ENCODE measurements at places on chromosomes 1 and 21. TPM values are rescaled to one million over a fixed set of nuclear protein-coding genes. Genes with fewer than 3 reads are reported as not detected.

DNA sequence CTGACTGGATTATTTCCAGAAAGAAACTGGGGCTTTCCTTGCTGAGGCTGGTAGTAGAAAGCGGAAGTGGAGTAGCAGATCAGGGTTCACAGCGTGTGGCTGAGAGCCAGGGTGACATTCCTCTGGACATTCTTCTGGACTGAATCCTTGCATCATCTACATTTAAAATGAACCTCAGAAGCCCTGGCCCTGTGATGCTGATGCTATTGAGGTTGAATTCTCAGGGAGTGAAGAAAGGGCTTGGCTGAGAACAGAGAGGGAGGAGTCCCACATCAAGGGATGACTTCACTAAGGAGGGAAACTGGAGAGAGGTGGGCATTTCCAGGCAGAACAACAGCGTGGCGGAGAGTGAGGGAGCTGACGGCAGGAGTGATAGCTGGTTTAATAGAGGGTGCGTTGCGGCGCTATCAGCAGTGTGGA, 102.3 kb upstream of the LMO4 start:
- H3K27me3 ChIP-seq, result no peaks in the 10 kb centered on the region
- H3K36me3 ChIP-seq, result no peaks in the 10 kb centered on the region
- no peak overlapping the region for H3K4me3 ChIP-seq
- peaks cover 9% of the 10 kb centered on the region for H3K4me1 ChIP-seq

GRCh38 chr1:7657287-7658016, 113.6 kb upstream of the VAMP3 start:
- no peaks in the 10 kb centered on the region for H3K27me3 ChIP-seq
- no peak overlapping the region for H3K4me3 ChIP-seq

DNA sequence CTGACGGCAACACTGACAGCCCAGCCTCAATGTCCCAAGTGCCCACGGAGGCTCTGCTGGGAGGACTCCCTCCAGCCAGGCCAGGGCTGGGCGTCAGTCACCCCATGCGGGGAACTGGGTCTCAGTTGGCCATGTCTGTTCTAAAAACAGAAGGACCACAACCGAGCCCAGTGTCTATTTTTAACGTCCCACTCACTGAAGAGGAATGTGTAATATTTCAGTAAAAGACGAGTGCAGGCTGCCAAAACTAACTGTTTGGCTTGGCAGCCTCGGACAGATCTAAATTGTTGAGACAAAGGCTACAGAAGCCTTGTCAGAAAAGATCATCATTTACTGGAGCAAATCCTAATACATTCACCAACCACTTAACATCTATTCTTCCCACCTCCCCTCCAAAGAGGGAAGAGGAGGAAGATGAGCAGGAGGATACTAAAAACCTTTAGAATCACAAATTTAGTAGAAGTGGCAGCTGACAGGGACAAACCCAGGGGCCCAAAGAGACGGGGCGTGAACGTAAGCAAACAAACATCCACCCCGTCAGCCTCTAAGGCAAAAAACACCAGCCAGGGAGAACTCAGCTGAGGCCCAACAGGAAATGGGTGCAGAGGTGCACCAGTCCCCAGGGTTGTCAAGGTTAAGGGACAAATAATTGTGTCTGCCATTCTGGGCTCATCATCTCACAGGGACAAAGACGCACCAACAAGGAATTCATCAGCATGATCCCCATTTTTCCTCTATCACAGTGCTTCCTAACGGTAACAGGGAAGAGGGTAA, 18.7 kb downstream of the C1orf198 start:
- H3K4me1 ChIP-seq, result peaks cover 18% of the 10 kb centered on the region
- H3K4me3 ChIP-seq, result no peak overlapping the region
- H3K36me3 ChIP-seq, result peaks cover 12% of the 10 kb centered on the region
- peak overlapping the region; percentile 72 for H3K27ac ChIP-seq
- H3K27me3 ChIP-seq, result no peaks in the 10 kb centered on the region
- peak; percentile 91 for DNase-seq

DNA sequence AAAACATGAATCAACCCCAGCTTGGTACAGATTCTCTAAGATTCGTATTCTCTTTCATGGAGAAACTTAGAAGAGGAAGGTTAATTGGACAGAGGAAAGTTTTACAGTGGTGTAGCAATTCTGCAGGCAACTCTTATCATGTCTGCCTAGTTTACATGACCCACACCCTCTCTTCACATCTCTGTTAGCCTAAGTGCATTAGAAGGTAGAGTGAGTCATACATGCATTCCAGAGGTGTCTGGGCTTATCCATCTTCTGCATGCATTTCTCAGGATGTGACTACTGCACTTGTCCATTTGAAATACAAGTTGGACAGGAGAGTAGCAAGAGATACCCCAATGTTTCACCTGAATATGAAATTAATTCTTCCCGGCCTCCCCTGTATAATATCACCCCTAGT, 578.4 kb upstream of the NCAM2 start:
- no peaks in the 10 kb centered on the region for H3K27me3 ChIP-seq
- no peak for DNase-seq
- no peaks in the 10 kb centered on the region for H3K36me3 ChIP-seq
- no peaks in the 10 kb centered on the region for H3K4me1 ChIP-seq
- H3K4me3 ChIP-seq, result no peak overlapping the region
- no peak overlapping the region for H3K27ac ChIP-seq

- peak overlapping the region; percentile 29 for H3K27ac ChIP-seq
- peaks cover 17% of the 10 kb centered on the region for H3K4me1 ChIP-seq
- no peak overlapping the region for H3K4me3 ChIP-seq
These were observed 663.7 kb downstream of the ADGRL2 start for GRCh38 chr1:82464362-82465001.

DNA sequence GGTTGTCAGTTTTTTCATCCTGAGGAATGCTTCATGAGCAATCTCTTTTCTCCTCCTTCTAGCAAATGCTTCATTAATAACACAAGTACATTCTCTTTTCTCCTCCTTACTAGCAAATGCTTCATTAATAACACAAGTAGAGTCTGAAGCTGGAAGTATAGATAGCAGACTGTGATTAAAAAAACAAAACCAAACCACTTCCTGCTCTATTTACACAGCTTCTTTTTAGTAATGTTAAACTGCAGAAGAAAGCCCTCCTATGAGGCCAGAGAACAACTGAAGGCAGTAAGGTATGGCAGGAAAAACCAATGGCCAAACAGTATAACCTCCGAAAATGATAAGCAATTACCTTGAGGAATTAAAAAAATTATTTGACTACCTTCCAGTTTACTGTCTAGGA, 90.1 kb downstream of the ZSWIM5 start:
- no peaks in the 10 kb centered on the region for H3K36me3 ChIP-seq
- H3K4me1 ChIP-seq, result no peaks in the 10 kb centered on the region
- no peak for DNase-seq
- no peak overlapping the region for H3K27ac ChIP-seq

DNA sequence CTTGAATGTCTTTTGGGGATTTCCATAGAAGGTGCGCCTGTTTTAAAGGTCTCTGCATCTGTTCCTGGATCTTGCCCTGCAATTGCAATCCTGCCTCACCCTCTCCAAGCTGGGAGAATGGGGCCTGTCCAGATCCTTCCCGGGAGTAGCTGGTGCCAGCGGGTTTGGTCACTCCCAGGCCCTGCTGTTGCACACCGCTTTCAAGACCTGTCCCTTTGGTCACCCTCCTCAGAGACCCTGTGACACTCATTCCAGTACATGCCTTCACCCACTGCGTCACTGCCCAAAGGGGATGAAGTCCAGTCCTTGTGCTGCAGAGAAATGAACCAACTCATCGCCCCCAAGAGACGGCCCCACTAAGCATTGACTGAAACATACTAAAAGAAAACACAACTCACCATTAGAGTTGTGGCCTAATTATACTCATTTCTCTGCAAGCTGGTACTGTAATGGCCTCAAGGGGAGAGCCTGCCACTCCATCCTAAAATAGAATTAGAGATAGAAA, 1.9 kb upstream of the IRF2BP2 start:
- DNase-seq, result peak; percentile 78
- H3K4me1 ChIP-seq, result peaks cover 36% of the 10 kb centered on the region
- H3K4me3 ChIP-seq, result no peak overlapping the region

DNA sequence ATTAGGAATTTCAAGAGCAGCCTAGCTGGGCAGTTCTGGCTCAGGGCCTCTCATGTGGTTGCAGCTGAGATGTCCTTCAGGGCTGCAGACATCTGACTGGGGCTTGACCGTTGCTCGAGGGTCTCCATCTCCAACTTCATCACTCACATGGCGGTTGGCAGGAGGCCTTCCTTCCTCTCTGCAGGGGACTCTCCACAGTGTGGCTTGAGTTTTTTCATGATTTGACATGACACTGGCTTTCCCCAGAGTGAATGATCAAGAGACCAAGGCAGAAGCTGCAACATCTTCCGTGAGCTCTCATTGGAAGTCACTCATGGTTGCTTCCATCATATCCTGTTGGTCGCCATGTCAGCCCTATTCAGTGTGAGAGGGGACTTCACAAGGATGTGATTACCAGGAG, 74.6 kb downstream of the RUNX3 start:
- no peaks in the 10 kb centered on the region for H3K36me3 ChIP-seq
- H3K4me1 ChIP-seq, result no peaks in the 10 kb centered on the region
- H3K27me3 ChIP-seq, result no peaks in the 10 kb centered on the region
- no peak overlapping the region for H3K4me3 ChIP-seq

GRCh38 chr1:99374109-99374508, 109.8 kb downstream of the PLPPR4 start:
- no peaks in the 10 kb centered on the region for H3K36me3 ChIP-seq
- no peaks in the 10 kb centered on the region for H3K27me3 ChIP-seq
- no peak for DNase-seq
- H3K4me1 ChIP-seq, result no peaks in the 10 kb centered on the region

- no peaks in the 10 kb centered on the region for H3K27me3 ChIP-seq
- no peak overlapping the region for H3K4me3 ChIP-seq
- no peaks in the 10 kb centered on the region for H3K4me1 ChIP-seq
- DNase-seq, result no peak
These were observed 41.1 kb downstream of the PRKAA2 start for GRCh38 chr1:56686169-56686568.

DNA sequence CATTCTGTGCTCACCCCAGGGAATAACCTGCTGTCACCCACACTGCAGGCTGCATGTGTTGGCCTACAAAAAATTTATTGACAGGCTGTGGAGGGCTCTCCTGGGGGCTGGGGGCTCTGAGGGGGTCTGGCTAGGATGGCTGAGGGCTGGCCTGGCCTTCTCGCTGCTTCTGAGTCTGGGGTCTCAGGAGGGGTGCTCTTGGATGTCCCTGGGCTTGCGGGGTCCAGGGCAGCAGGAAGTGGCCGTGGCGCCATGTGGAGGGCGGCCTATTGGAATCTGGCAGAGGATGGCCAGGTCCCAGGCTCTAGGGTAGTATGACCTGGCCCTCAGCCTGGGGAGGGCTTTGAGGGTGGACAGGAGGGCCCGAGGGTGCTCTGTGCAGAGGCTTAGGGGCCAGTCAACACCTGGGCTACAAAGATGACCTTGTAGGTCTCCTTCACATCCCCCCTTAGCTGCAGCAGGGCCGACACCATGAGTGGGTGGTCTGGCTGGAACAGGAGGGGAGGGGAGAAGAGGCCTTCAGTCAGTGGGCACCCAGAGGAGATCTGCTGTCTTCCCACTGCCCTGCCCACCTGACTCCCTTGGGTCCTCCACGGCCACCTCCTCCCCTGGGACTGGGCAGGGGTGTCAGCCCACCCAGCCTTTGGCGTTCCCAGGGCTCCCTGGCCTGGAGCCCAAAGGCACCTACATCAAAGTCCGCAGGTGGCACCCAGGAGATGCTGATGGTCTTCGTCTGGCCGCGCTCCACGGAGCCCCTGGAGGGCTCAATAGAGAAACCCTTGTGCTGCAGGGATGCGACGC, 3.0 kb upstream of the TMEM52 start:
- no peak overlapping the region for H3K4me3 ChIP-seq
- no peak for DNase-seq
- H3K27me3 ChIP-seq, result peaks cover 4% of the 10 kb centered on the region
- H3K4me1 ChIP-seq, result peaks cover 19% of the 10 kb centered on the region
- no peaks in the 10 kb centered on the region for H3K36me3 ChIP-seq

DNA sequence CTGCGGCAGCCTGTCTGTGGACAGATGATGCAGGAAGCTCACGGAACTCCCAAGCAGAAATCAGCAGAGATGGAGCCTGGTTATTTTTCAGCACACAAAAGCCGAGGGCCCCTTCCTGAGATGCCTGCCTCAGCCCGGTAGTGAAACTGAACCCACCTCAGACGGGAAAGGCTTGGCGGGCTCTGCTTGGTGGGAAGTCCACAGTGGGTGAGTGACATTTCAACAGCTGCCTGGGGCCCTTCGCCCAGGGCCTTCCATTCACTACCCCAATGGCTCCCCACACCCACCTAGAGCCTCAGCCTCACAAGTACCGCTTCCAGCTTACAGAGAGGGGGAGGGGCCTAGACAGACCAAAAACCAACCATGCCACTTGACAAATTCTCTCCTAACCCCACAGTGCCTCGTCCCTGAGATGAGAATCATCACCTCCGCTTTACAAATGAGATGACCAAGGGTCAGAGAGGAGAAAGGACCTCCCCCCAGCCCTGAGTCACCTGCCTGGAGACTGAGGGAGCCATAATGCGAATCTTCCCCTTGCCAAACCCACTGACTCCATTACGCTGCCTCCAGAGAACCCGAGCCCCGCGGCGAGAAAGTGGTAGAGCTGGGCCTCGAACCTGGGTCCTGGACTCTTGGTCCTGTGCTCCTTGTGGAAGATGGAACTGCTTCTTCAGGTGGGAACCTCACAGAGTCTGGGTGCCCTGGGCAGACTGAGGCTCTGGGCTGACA, 3.4 kb upstream of the ECE1 start:
- no peak overlapping the region for H3K4me3 ChIP-seq
- H3K27me3 ChIP-seq, result no peaks in the 10 kb centered on the region
- no peak for DNase-seq
- peaks cover 95% of the 10 kb centered on the region for H3K4me1 ChIP-seq

DNA sequence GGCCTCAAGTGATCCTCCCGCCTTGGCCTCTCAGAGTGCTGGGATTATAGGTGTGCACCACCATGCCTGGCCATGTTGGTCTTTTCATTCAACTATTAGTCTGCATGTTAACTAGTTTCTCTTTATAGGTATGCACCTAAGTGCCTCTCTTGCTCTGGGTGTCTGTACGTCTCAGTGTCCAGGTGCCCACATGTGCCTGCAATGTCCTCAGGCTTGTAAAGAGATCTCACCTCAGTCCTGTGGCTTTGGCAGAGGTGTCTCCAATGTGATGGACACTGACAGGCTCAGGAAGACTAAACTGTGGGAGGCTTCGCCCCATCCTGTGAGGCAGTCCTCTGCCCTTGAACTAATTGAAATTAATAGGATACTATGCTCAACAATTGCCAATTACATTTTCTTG, 526.3 kb downstream of the PTPRU start:
- H3K36me3 ChIP-seq, result no peaks in the 10 kb centered on the region
- DNase-seq, result no peak
- no peak overlapping the region for H3K27ac ChIP-seq
- H3K4me1 ChIP-seq, result no peaks in the 10 kb centered on the region
- H3K27me3 ChIP-seq, result peaks cover 32% of the 10 kb centered on the region

Gene OR2G6
- total RNA-seq, result not detected

Gene IL12RB2
- not detected for total RNA-seq

Gene ZC3H12A
- 8.4 TPM for total RNA-seq

Gene C1orf87
- total RNA-seq, result not detected

Gene KCNK1
- total RNA-seq, result 4.9 TPM

Gene CD34
- 14.0 TPM for total RNA-seq

Gene SLC19A2
- total RNA-seq, result 20.4 TPM

Gene FNBP1L
- total RNA-seq, result 73.5 TPM
